ENCODE measurements at places on chromosomes 5 and 9. TPM values are rescaled to one million over a fixed set of nuclear protein-coding genes. Genes with fewer than 3 reads are reported as not detected.

PGM5 gene
- 54.2 TPM for total RNA-seq

CDC23 gene
- total RNA-seq, result 49.3 TPM

C9 gene
- total RNA-seq, result not detected

FOXI1 gene
- 3.8 TPM for total RNA-seq

IL5 gene
- not detected for total RNA-seq
